ENCODE measurements at places on chromosomes 3 and 15.
A peak's percentile ranks its signal among the peaks of the same experiment; 100 is the strongest.

DNA sequence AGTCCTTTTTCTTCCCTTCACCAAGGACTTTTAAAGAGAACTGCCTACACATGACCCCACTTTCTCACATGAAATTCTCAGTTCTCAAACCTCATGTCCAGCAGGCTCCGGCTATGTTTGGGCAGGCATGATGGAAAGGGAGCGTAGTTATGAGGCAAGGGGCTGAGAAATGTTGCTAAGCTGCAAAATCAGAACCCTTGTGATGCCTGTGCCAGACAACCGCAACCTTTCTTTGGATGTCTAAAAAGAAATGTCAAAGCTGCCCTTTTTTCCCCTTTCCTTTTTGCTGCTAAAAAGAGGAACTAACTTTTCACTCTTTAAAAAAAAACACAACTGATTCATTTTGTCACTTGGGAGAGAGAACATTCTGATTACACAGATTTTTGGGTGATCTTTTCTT is 19.2 kb downstream of the GNB4 start:
- peak; percentile 51 for DNase-seq

- peak; percentile 47 for DNase-seq
Measured at GRCh38 chr3:21484057-21484827, 266.8 kb downstream of the ZNF385D start.

- no peak for DNase-seq
Measured at GRCh38 chr3:154791611-154792010, 288.5 kb upstream of the MME start.

DNA sequence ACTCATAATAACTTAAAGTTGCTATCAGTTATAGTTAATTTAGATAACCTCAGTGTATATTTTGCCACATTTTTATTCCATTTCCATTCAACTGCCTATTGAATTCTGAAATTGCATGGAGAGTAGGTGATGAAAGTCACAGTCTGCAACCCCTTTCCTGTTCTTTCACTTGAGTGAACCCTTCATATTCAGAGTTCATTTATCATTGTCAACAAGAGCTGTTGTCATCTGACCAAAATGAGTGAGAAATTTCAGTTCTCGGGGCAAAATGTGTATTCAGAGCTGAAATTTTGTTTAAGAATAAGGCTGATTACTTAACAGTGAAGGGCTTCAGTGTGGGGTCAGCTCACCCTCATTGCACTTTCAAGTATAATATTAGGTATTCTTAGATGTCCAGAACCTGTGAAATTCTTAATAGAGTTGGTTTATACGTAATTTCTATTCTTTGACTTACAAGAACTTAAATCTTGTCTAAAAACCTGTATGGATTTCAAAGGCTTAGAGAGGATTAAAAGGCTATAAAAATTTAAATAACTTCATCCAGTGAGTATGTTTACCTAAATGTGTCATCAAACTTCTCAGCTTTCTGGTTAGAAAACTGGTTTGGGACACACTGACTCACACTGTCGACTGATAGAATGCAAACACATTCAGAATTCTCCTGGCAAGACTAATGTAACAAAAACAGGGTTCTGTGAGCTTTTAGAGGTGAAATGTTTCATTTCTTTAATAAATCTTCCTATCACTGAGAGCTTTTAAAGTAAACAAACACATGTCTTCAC is 92.2 kb downstream of the CMSS1 start:
- DNase-seq: no peak

- DNase-seq: no peak
Measured at GRCh38 chr3:88112289-88112688, 37.5 kb upstream of the C3orf38 start.

DNA sequence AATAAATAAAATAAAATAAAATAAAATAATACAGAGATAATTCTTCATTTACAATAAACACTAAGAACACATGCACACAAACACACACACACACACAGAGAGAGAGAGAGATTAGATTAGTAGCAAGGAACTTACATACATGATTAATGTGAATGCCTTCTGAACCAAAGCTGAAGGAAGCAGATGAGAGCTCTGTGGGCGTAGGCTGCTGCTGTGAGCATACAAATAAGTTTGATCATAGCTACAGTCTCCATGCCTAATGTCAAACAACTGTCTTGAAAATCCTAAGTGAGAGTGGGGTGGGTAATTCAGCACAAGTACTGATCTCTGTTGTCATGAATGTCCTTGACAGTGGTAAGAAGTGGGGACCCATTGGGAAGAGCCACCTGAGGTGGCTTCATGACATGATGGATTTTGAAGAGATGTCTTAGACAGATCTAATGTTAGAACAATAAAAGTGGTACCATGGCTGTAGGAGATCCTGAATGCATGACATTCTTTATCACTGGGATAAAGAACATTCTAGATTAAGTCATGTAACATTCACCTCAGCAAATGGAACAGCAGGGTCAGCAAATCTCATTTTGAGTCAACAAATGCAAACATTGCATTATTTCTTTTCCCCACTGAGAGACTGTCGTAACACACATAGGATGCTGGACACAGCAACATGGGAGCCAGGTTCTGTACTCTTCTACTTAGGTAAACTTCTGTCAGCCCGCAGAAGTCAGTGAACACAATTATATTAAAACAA is 46.2 kb downstream of the CHL1 start:
- peak; percentile 17 for DNase-seq

GRCh38 chr3:17307482-17307881 is 422.7 kb downstream of the PLCL2 start:
- DNase-seq: no peak

- DNase-seq: no peak
Measured at GRCh38 chr3:133773732-133774131, 27.5 kb downstream of the TF start.

DNA sequence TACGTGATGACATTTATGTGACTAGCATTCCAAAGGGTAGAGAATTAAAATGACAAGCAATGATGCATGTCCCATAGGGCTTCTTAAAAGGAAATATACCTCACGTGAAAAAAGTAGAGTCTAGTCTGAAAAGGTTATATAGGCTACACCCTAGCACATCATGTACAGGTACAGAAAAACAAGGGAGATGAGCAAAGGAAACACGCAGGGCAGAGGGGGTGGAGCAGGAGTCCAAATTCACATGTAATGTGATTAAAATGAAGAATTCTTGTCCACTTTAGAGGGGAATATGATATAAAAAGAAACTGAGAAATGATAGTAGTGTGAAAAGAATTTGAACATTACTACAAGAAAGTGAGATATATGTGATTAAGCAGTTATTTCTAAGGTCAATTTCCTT is 59.4 kb downstream of the HACD2 start:
- no peak for DNase-seq

DNA sequence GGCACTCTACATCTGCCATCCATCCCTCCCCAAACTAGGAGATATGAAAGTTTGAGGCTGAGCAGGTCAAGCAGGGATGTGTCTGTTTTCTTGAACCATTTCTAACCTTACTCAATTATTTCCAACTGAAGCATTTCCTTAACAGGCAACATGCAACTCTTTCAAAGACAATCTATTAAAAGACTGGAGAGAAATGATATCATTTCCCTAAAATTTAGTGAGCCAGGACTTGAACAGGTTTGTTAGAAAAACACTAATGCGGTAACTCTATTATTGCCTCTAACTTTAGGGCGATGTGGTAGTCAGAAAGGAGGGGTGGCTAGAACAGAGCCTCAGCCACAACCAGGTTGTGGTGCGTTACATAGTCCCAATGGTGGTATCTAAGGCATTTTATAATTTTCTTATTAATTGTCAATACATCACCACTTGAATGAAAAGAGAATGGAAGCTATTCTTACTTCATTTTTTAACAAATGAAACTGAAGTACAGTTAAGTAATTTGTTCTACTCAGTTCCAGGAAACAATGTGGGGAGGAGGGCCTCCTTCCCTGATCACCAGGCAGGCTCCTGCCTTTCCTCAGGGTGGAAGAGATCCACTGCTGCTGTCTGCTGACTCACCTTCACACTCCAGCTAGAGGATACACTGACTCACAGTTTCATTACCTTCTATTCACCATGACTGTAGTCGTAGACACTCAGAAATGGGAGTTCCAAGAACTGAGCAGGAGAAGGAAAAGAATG is 22.8 kb downstream of the MYO1E start:
- DNase-seq: peak; percentile 55

- DNase-seq: no peak
Measured at GRCh38 chr3:139394116-139394515, 4.7 kb upstream of the COPB2 start.

DNA sequence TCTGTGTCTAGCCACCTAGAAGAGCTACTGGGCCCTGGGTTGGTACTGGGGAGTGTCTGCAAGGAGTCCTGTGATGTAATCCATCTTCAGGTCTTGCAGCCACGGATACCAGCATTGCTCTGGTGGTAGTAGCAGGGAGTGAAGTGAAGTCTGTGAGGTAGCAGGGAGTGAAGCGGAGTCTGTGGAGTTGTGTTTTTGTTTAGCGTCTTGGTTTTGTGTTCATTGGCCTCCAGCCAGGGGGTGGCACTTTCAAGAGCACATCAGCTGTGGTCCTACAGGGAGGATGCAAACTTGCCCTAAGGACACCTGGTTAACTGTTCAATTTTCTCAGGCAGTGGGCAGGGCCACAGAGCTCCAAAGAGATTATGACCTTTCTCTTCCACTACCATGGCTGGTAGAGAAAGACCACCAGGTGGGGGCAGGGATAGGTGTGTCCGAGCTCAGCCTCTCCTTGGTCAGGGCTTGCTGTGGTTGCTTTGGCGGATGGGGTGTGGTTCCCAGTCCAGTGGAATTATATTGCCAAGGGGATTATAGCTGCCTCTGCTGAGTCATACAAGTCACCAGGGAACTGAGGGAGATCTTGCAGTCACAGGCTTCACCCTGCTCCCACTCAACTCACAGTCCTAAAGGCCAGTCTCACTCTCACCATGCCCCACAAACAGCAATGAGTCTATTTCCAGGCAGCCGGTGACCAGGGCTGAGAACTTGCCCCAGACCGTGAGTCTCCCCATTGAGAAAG is 424.7 kb downstream of the ZBBX start:
- no peak for DNase-seq

GRCh38 chr3:128498127-128498626 is 5.2 kb upstream of the GATA2 start:
- DNase-seq: no peak

- DNase-seq: no peak
Measured at GRCh38 chr3:24714436-24714835, 219.8 kb upstream of the THRB start.

DNA sequence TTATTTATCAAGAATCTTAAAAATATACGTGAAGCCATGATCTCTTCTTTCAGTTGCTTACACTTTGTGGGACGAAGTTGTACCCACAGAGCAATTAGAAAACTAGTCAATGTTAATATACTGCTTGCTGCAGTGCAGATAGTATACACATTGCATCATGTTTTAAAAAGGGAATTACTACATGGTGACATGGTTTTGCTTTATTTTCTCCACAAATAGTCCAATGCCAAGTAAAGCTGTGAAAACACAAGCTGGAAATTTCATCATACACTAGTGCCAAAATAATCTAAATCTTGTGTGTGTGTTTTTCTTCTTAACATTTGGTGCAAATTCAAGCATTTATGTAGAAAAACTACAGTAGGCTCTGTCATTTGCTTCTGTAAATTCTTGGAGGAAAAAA is 233.0 kb downstream of the EPHA3 start:
- DNase-seq: no peak

DNA sequence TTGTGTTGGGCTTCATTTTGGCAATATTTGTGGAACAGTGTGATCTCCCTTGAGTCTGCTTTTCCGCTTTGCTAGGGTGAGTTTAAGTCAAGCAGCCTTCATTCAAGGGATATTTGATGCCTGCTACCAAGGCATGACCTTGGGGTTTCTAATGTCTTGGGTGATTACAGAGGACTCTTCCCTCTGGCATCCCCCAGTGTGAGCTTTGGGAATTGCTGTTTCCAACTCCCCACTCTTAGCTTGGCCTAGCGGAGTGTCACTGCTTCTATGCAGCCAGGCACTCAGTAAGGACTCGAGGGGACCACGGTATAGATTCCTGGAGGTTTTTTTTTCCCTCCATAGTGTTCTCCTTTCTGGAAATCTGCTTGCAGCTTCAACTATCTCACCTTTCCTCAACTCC is 21.1 kb downstream of the GCNT3 start:
- no peak for DNase-seq

- no peak for DNase-seq
Measured at GRCh38 chr15:56956538-56956937, 38.1 kb downstream of the TCF12 start.

DNA sequence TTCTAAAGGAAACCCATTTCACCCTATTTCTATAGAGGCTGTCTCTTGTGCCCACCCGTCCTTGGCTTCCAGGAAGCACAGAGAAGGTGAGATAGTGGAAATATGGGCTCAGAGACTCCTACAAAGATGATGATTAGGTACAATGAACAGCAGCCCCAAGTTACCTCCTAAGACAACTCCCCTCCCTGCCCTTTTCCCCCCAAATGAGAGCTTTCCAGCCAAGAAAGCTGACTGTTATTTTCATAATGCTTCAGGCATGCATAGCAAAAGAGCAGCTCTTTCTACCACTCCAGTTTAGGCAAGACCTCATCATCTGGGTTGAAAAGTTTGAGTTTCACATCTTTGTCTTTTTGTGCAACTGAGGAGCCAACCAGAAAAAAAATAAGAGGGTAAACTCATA is 248.8 kb upstream of the ADAMTS9 start:
- DNase-seq: no peak

DNA sequence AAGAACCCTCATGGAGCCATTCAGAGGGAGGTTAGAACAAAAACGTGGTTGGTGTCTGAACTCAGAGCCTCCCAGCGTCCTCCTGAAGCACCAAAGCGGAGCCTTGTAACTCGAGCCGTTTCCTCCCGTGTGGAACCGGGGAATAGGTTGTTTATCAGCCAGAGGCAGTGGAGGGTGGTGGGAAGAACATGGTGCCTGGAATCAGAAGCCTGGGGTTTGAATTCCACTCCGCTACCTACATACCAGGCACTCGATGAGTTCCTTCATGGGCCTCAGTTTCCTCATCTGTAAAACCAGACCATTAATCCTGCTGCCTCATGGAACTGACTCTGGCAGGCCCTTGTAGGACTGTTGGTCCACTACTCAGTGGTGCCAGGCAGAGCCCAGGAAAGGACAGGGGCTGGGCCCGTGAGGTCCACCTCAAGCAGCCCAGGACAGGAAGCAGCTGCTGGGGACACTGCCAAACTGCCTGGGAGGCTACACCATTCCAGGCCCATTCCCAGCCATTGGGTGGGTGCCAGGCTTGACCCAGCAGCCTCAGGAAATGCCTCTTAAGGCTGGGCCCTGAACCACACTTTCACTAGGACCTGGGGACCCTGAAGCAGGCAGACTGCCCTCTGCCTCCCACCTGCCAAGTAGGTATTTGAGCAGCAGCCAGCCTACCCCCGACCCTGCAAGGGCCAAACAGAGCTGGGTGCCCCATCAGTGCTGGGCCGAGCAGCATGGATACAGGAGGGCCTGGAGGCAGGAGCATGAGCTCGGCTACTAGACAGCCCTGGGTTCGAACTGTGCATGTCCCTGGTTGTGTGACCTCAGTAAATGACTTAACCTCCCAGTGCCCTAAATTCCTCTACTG is 33.4 kb downstream of the PRKCD start:
- no peak for DNase-seq

DNA sequence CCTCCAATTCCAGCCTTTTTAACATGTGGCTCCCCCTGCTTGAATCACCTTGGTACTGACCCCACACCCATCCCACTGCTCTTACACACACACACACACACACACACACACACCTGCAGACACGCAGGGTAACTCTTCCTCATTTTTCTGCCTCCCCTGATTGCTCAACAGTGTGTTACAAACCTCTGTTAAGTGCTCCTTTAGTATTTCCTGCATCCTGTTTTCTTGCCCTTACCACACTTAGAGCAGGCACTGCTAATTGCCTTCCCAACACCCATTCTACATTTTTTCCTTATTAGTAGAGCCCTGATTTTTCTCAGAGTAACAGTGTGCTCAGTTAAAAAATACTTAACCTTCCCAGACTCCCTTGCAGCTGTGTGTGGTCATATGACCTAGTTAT is 184.0 kb downstream of the EBLN2 start:
- no peak for DNase-seq
